Dermis lymphatic vessel endothelial cell (primary cell): ENCODE measurements at places on chromosomes 12 and 14. TPM values are rescaled to one million over a fixed set of nuclear protein-coding genes. Genes with fewer than 3 reads are reported as not detected.

ATG2B gene
- total RNA-seq = 17.7 and 22.8 TPM in 2 replicates

ABCB9 gene
- total RNA-seq = 3.3 and 4.1 TPM in 2 replicates

DNAI7 gene
- total RNA-seq = under 0.01 and 0.11 TPM in 2 replicates

NFYB gene
- total RNA-seq = 12.0 and 18.1 TPM in 2 replicates

FGFR1OP2 gene
- 95.7 and 107 TPM in 2 replicates for total RNA-seq

TCL1B gene
- not detected in 2 replicates for total RNA-seq

PAH gene
- not detected in 2 replicates for total RNA-seq

ISCA2 gene
- total RNA-seq = 9.4 and 11.1 TPM in 2 replicates

PDE3A gene
- 0.43 and 2.8 TPM in 2 replicates for total RNA-seq

CLEC2A gene
- total RNA-seq = not detected in 2 replicates

IGFBP6 gene
- 1.7 and 5.2 TPM in 2 replicates for total RNA-seq

ARHGAP5 gene
- total RNA-seq = 40.2 and 49.8 TPM in 2 replicates

POTEG gene
- not detected in 2 replicates for total RNA-seq

RD3L gene
- 0.11 TPM in 1 of 2 replicates, not detected in the other for total RNA-seq
